Hepatocyte (in vitro differentiated cells): ENCODE measurements at places on chromosomes 5 and 9.
A peak's percentile ranks its signal among the peaks of the same experiment; 100 is the strongest.

- H3K36me3 ChIP-seq = no peaks in the 10 kb centered on the region
- no peak overlapping the region for H3K4me3 ChIP-seq
- H3K27ac ChIP-seq = no peak overlapping the region
Measured at GRCh38 chr9:106092083-106092482, 397.7 kb downstream of the TMEM38B start.

DNA sequence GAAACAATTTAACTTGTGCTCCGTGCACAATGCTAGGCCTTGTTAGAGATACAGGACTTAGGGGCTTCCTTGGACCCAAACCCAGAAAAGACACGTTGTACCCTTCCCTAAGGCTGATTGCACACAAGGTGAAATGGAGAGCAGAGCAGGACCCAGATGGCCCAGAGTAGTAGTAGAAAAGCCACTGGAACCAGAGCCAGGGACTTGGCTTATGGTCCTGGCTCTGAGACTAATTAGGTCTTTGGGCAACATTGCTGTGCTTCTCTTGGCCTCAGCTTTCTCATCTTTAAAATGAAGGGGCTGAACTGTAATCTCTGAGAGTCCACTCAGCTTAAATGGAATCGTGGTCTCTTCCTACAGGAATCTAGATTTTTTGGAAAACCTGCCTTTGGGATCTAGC is 42.3 kb downstream of the EBF1 start:
- H3K27ac ChIP-seq = no peak overlapping the region
- no peaks in the 10 kb centered on the region for H3K36me3 ChIP-seq
- peaks cover 7% of the 10 kb centered on the region for H3K4me1 ChIP-seq

DNA sequence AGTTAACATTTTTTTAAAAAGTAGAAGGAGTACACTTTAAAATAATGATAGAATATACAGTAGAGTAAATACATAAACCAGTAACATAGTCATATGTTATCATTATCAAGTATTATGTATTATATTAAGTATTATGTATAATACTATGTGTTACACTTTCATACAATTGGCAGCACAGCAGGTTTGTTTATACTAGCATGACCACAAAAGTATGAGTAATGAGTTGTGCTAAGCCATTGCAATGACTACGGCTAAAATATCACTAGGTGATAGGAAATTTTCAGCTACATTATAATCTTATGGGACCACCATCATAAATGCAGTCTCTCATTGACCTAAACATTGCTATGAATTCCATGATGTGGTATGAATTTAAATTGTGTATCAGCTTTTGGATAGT is 506.0 kb downstream of the HTR1A start:
- H3K4me1 ChIP-seq = no peaks in the 10 kb centered on the region
- no peak for DNase-seq
- no peak overlapping the region for H3K27ac ChIP-seq
- no peak overlapping the region for H3K4me3 ChIP-seq

GRCh38 chr5:176134529-176135223 is 103.5 kb upstream of the SIMC1 start:
- no peak overlapping the region for H3K4me3 ChIP-seq
- H3K36me3 ChIP-seq = no peaks in the 10 kb centered on the region
- H3K4me1 ChIP-seq = peaks cover 9% of the 10 kb centered on the region
- DNase-seq = no peak

- no peaks in the 10 kb centered on the region for H3K27me3 ChIP-seq
- peak; percentile 86 for DNase-seq
- H3K4me3 ChIP-seq = no peak overlapping the region
- H3K36me3 ChIP-seq = no peaks in the 10 kb centered on the region
- H3K4me1 ChIP-seq = peaks cover 25% of the 10 kb centered on the region
Measured at GRCh38 chr5:173969167-173970049, 19.6 kb upstream of the C5orf47 start.

DNA sequence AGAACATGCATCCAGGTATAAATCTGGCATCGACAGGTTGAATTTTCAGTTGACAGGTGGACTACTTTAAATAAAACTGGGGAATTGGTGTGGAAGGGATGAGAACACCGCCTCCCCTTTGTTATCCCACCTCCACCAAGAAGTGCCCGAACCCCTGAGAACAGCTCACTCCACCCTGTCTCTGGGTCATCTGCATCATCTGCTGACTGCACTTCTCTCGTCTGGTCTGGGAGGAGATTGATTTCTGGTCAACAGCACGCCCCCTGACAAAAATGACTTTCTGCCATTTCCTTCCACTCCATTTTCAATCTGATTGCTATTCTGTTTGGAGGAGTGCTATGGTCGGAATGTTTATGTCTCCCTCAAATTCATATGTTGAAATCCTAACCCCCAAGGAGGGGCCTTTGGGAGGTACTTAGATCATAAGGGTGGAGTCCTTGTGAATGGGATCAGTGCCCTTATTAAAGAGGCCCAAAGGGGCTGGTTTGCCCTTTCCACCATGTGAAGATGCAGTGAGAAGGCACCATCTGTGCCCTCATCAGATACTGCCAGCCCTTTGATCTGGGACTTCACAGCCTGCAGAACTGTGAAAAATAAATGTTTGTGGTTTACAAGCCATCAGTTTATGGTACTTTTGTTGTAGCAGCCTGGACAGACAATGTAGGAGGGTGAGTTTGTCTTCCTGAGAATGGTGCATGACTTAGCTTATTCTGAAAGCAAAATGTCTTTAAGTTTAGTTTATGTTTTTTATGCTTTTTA is 145.7 kb downstream of the EGFLAM start:
- peaks cover 5% of the 10 kb centered on the region for H3K27me3 ChIP-seq
- no peaks in the 10 kb centered on the region for H3K36me3 ChIP-seq
- no peak overlapping the region for H3K4me3 ChIP-seq
- H3K4me1 ChIP-seq = no peaks in the 10 kb centered on the region
- H3K27ac ChIP-seq = no peak overlapping the region

GRCh38 chr9:89734600-89735041 is 129.8 kb downstream of the GADD45G start:
- no peak for DNase-seq
- H3K27me3 ChIP-seq = no peaks in the 10 kb centered on the region
- peaks cover 64% of the 10 kb centered on the region for H3K4me1 ChIP-seq
- H3K27ac ChIP-seq = no peak overlapping the region
- H3K36me3 ChIP-seq = no peaks in the 10 kb centered on the region

DNA sequence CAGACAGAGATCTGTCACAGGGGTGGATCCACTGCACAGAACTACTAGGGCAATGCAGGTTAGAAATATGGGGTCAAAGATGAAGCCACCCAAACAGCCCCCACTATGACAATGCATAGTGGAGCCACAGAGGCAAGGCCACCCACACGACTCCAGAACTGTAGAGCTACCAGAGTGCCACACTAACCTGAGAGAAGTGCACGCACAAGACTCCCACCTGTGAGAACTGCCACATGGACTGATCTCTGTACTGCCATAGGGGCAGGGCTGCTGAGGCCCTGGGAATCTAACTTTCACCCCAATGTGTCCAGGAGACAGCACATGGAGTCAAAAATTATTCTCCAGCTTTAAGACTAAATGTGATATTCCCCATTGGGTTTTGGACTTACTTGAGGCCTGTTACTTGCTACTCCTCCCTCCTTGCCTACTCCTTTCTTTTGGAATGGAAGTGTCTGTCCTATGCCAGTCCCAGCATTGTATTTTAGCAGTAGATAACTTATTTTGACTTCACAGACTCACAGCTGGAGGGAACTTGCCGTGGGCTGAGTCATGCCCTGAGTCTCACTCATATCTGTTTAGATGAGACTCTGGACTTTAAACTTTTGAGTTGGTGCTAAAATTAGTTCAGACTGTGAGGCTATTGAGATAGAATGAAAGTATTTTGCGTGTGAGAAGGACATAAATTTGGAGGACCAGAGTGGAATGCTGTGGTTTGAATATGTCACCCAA is 853.3 kb downstream of the MAT2B start:
- no peak overlapping the region for H3K4me3 ChIP-seq
- DNase-seq = peak; percentile 37
- H3K27me3 ChIP-seq = no peaks in the 10 kb centered on the region
- H3K4me1 ChIP-seq = peaks cover 13% of the 10 kb centered on the region

GRCh38 chr5:69231851-69232250 is 2.8 kb upstream of the CDK7 start:
- peaks cover 16% of the 10 kb centered on the region for H3K4me1 ChIP-seq
- no peaks in the 10 kb centered on the region for H3K36me3 ChIP-seq
- H3K4me3 ChIP-seq = no peak overlapping the region
- H3K27me3 ChIP-seq = no peaks in the 10 kb centered on the region

- H3K36me3 ChIP-seq = no peaks in the 10 kb centered on the region
- H3K4me1 ChIP-seq = peaks cover 20% of the 10 kb centered on the region
- DNase-seq = peak; percentile 89
Measured at GRCh38 chr9:86093788-86094555, 5.4 kb downstream of the GOLM1 start.

- DNase-seq = no peak
- no peak overlapping the region for H3K27ac ChIP-seq
- H3K4me1 ChIP-seq = no peaks in the 10 kb centered on the region
- H3K36me3 ChIP-seq = no peaks in the 10 kb centered on the region
- H3K4me3 ChIP-seq = no peak overlapping the region
Measured at GRCh38 chr9:69933445-69933844, 110.2 kb upstream of the MAMDC2 start.

- no peak for DNase-seq
- H3K4me3 ChIP-seq = peak within 1 kb of the TSS; percentile 36
- no peaks in the 10 kb centered on the region for H3K36me3 ChIP-seq
- H3K27ac ChIP-seq = no peak within 1 kb of the TSS
Measured at GRCh38 chr9:117414906-117415331, at the start of gene ASTN2. Gene ASTN2, minus strand, starts transcription at chr9:117415057. Its CDS starts 119 bp downstream, at chr9:117414938.

GRCh38 chr5:31413030-31413812 is 118.7 kb downstream of the DROSHA start:
- no peak overlapping the region for H3K27ac ChIP-seq
- no peaks in the 10 kb centered on the region for H3K4me1 ChIP-seq
- H3K27me3 ChIP-seq = no peaks in the 10 kb centered on the region
- no peak for DNase-seq
- no peaks in the 10 kb centered on the region for H3K36me3 ChIP-seq

GRCh38 chr5:89901983-89902382 is 507.6 kb downstream of the CETN3 start:
- DNase-seq = no peak
- H3K27ac ChIP-seq = no peak overlapping the region
- no peaks in the 10 kb centered on the region for H3K36me3 ChIP-seq

GRCh38 chr9:38145526-38146053 is 76.6 kb upstream of the SHB start:
- no peak overlapping the region for H3K27ac ChIP-seq
- DNase-seq = no peak
- no peak overlapping the region for H3K4me3 ChIP-seq
- no peaks in the 10 kb centered on the region for H3K36me3 ChIP-seq

- H3K27ac ChIP-seq = peak overlapping the region; percentile 63
- peak; percentile 66 for DNase-seq
- peaks cover 17% of the 10 kb centered on the region for H3K4me1 ChIP-seq
Measured at GRCh38 chr9:92763721-92764380, 782 bp downstream of the BICD2 start.

DNA sequence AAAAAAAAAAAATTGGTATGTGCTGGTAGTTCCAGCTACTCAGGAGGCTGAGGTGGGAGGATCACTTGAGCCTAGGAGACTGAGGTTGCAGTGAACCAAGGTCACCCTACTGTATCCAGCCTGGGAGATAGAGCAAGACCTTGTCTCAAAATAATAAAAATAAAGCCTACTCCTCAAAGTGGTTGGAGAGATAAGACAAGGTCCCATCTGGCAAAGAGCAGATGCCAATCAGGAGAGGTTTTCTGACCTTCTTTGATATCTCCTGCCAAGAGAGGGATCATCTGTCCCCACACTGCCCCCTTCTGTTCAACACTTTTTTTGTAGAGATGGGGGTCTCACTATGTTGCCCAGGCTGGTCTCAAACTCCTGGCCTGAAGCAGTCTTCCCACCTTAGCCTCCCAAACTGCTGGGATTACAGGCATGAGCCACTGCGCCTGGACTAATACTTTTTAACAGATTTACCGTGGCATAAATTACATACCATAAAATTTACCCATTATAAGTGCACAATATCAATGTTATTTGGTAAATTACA is 64.7 kb downstream of the SH3PXD2B start:
- no peak for DNase-seq
- no peaks in the 10 kb centered on the region for H3K27me3 ChIP-seq

- H3K27ac ChIP-seq = no peak overlapping the region
- peaks cover 5% of the 10 kb centered on the region for H3K4me1 ChIP-seq
- DNase-seq = no peak
- no peaks in the 10 kb centered on the region for H3K27me3 ChIP-seq
- no peak overlapping the region for H3K4me3 ChIP-seq
Measured at GRCh38 chr5:109916481-109917153, 226.9 kb downstream of the MAN2A1 start.

GRCh38 chr9:129746092-129746777 is 6.6 kb downstream of the PTGES start:
- no peaks in the 10 kb centered on the region for H3K27me3 ChIP-seq
- DNase-seq = no peak
- H3K36me3 ChIP-seq = no peaks in the 10 kb centered on the region
- H3K4me3 ChIP-seq = no peak overlapping the region
- H3K4me1 ChIP-seq = peaks cover 5% of the 10 kb centered on the region

GRCh38 chr5:138706655-138707480 is 46.4 kb upstream of the CTNNA1 start:
- H3K27ac ChIP-seq = no peak overlapping the region
- H3K4me1 ChIP-seq = peaks cover 8% of the 10 kb centered on the region
- H3K36me3 ChIP-seq = no peaks in the 10 kb centered on the region

DNA sequence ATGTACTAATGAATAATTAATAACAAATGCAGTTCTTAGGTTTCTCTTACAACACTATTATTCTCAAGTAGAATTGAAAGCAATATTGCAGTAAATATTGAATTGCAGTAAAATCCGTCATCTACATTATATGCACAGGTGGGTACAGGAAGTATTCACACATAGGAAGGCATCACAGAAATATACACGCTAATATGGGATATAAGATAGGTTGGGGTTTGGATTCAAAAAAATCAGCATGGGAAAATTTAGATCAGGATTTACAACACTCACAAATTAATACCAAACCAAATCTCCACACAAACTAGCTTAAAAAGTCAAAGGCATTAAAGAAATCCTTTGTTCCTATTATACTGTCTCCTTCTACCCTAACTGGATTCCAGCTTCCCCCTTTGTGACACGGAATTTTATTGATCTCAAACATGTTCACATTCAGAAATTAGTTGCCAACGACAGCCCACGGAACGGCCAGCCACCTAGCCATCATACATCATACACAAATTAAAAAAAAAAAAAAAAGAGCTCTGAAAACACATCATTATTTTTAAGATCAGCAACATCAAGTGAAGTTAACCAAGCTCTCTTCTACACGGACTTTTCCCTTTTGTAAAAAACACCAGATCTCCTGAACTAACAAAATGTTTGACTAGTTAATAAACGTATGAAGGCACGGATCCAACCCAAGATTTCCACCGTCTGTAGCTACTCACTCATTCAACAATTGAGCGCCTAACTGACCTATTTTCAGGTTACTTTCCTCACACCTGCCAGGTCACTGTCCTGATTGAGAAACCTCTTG is 2.2 kb downstream of the NR6A1 start:
- H3K27ac ChIP-seq = peak overlapping the region; percentile 70
- H3K36me3 ChIP-seq = no peaks in the 10 kb centered on the region
- DNase-seq = no peak
- peak overlapping the region; percentile 88 for H3K4me3 ChIP-seq
- no peaks in the 10 kb centered on the region for H3K4me1 ChIP-seq
